ENCODE measurements at places on chromosomes 1 and 21. TPM values are rescaled to one million over a fixed set of nuclear protein-coding genes. Genes with fewer than 3 reads are reported as not detected.

LORICRIN gene
- not detected for total RNA-seq

VASH2 gene
- total RNA-seq = 10.3 TPM

C4BPA gene
- total RNA-seq = not detected

CROCC gene
- total RNA-seq = 942 TPM

NVL gene
- total RNA-seq = 43.2 TPM

FCRL2 gene
- 2.5 TPM for total RNA-seq

DNA sequence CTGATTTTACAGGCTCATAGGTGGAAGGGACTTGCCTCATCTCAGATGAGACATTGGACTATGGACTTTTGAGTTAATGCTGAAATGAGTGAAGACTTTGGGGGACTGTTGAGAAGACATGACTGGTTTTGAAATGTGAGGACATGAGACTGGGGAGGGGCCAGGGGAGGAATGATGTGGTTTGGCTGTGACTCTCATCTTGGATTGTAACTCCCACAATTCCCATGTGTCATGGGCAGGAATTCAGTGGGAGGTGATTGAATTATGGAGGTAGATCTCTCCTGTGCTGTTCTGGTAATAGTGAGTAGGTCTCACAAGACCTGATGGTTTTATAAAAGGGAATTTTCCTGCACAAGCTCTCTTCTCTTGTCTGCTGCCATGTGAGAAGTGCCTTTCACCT is 20.8 kb downstream of the SCYL3 start:
- no peak overlapping the region for H3K4me3 ChIP-seq
- no peak overlapping the region for H3K27ac ChIP-seq
- H3K36me3 ChIP-seq = peaks cover 63% of the 10 kb centered on the region
- DNase-seq = no peak
- H3K27me3 ChIP-seq = no peaks in the 10 kb centered on the region
- no peaks in the 10 kb centered on the region for H3K4me1 ChIP-seq

DNA sequence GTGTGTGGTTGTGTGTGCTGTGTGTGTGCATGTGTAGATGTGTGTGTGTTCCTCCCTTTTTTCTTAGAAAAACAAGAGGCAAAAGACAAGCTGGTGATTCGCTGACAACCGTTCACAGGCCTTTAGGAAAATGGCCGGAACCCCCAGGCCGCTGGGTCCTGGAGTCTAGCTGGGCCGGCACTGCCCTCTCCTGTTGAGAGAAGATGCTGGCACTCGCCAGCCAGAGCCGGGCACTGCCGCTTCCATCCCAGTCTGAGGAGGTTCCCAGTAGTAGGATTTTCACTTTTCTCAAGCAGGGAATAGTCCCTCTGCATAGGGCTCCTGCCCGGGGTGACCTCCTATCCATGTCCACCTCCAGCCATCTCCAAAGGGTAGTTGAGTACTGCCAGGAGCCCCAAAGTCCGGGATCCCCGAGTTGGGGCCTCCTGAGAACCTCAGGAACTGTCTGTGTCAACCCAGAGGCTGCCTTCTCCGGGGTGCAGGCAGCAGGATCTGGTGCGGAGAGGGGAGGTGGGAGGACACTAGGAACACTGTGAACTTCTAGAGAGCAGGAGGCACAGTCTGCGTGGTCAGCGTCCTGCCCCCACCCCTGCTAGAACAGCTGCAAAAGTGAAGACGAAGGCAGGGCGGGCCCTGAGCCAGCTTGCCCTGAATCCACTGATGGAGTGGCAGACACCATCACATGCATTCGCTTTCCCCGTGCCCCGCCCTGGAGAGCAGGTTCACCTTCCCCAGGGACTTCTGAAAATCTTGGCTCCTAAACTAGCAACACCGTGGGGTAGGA is 44.1 kb upstream of the ARHGEF16 start:
- no peak overlapping the region for H3K4me3 ChIP-seq
- H3K36me3 ChIP-seq = peaks cover 34% of the 10 kb centered on the region
- peak; percentile 83 for DNase-seq
- H3K27ac ChIP-seq = no peak overlapping the region
- H3K27me3 ChIP-seq = no peaks in the 10 kb centered on the region

DNA sequence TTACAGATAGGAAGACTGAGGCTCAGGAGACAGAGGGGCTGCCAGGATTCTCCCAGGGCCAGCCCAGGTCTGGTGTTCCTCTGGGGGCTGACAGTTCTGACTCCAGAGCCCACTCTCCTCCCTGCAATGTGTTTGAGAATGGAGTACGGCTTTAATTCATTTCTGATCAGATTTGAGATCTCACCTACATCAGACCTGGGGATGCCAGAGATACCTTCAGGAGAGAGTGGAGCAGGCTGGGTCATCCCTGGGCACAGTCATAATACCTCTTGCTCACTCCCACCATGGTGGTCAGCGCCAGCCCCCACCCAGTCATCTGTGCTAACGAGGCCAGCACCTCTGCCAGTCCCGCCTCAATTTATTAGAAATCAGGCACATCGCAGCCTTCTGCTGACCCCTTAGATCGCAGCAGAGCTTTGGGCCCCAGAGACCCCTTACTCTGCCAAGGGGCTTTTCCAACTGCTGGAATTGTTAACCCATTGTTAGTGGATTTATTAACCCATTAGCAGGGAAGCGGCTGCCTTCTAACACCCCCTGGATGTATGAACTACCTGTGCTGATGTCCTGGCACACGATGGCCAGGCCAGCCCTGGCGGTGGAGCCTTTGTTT is 352.1 kb downstream of the MATN1 start:
- no peak for DNase-seq
- H3K27me3 ChIP-seq = no peaks in the 10 kb centered on the region
- no peaks in the 10 kb centered on the region for H3K36me3 ChIP-seq

DNA sequence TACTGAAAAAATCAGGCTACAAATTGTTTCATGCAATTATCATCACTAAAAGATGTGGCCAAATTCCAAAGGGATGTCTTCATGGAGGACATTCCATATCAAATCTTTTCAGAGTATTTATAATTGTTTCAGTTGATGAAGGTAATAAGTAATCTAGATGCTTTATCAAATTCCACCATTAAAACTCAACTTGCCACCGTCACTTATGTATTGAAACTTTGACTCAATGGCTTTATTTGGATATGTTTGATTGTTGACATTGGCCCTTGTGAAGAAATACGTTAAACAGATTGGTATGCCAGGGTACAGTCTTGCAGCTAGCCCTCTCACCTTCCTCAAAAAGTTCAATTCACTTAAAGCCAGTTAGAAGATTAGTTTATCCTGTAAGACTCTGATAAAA is 32.2 kb upstream of the PALMD start:
- H3K4me3 ChIP-seq = no peak overlapping the region
- no peak for DNase-seq
- no peak overlapping the region for H3K27ac ChIP-seq
- H3K27me3 ChIP-seq = no peaks in the 10 kb centered on the region
- no peaks in the 10 kb centered on the region for H3K36me3 ChIP-seq

GRCh38 chr1:232630894-232631195 is 912 bp upstream of the SIPA1L2 start:
- peaks cover 59% of the 10 kb centered on the region for H3K4me1 ChIP-seq
- peak overlapping the region; percentile 95 for H3K27ac ChIP-seq
- H3K4me3 ChIP-seq = peak overlapping the region; percentile 72
- H3K27me3 ChIP-seq = peaks cover 9% of the 10 kb centered on the region

DNA sequence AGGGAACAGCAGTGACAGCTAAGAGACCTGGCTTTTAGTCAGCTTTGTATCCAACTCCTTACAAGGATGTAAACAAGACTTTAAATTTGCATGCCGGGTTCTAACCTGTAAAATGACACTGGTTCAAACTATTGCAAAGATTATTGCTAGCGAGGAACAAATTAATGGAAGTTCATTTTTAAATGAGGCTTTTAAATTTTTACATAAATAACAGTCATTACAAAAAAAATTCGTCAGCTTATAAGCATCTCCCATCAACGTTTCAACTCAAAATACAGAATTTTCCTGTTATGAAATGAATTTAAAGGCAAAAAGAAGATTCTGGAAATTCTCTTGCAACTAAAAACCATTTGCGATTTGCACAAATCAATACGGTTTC is 668 bp downstream of the KIF14 start:
- H3K4me3 ChIP-seq = peak overlapping the region; percentile 59
- no peaks in the 10 kb centered on the region for H3K36me3 ChIP-seq
- no peaks in the 10 kb centered on the region for H3K27me3 ChIP-seq
- H3K4me1 ChIP-seq = peaks cover 20% of the 10 kb centered on the region

GRCh38 chr1:183956559-183957188 is 80.9 kb downstream of the COLGALT2 start:
- peak overlapping the region; percentile 45 for H3K27ac ChIP-seq
- DNase-seq = no peak
- no peaks in the 10 kb centered on the region for H3K36me3 ChIP-seq
- peaks cover 28% of the 10 kb centered on the region for H3K4me1 ChIP-seq
- no peak overlapping the region for H3K4me3 ChIP-seq

All from stomach (tissue), 19 donors.